ENCODE measurements at places on chromosomes 3 and 15. TPM values are rescaled to one million over a fixed set of nuclear protein-coding genes. Genes with fewer than 3 reads are reported as not detected.

The CHRNA5 gene
- 3.1 TPM for total RNA-seq

The CHRD gene
- 0.03 TPM for total RNA-seq

The PIF1 gene
- 8.5 TPM for total RNA-seq

The CFAP100 gene
- total RNA-seq, result not detected

The ULK4 gene
- total RNA-seq, result 0.79 TPM

The XCR1 gene
- total RNA-seq, result not detected

The SLC2A2 gene
- total RNA-seq, result 0.03 TPM

The ARL6 gene
- 14.3 TPM for total RNA-seq

The ALAS1 gene
- 33.7 TPM for total RNA-seq

The ABHD17C gene
- total RNA-seq, result 8.0 TPM

The ITIH3 gene
- total RNA-seq, result not detected

The DUOXA2 gene
- total RNA-seq, result not detected

The IL17RE gene
- not detected for total RNA-seq

The KCNAB1 gene
- not detected for total RNA-seq

The ROBO1 gene
- total RNA-seq, result 3.2 TPM

Measured in MG63 (cell line).